HepG2 (cell line): ENCODE measurements at places on chromosomes 1 and 21.

- DNase-seq: no peak
Observed at GRCh38 chr1:151827853-151828252, 3.7 kb downstream of the RORC start.

DNA sequence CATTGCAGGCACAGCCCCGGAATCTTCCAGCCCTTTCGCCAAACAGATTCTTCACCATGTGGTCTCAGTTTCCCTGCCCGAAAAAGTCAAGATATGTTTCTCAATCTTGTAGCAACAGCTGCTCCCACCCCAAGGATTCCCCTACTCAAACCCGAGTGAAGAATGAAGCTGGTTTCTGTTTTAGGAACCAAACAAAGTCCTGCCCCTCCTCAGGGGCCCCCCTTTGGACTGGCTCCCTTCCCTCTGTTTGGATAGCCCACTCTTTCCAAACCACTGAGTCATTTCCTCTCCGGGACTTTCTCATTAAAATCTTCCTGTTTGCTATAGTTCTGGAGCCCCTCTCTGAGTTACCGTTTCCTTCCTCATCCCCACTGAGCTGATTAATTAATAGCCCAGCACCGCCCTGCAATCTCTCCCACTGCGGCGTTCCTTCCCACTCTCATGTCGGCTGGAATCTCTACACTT lies 100.9 kb downstream of the TSEN15 start:
- DNase-seq: no peak

DNA sequence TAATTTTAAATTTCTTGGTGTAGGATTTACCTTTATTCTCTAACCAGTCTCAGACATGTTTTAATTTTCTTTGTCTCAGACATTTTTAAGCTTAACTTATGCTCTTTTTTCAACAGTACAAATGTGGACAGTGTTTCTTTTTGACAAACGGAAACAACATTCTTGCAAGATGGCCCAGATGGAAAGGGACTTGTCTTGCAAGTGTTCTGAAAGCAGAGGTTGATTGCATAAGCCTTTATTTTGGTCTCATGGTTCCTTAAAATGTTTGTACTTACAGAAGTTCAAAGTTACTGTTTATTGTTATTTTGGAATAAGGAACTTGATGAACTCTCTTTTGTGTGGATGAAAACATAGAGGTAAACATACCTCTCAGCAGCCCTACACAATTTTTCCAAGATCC lies 22.9 kb downstream of the SMAP2 start:
- no peak for DNase-seq

GRCh38 chr1:20702416-20702815 lies 15.4 kb downstream of the KIF17 start:
- DNase-seq: no peak

DNA sequence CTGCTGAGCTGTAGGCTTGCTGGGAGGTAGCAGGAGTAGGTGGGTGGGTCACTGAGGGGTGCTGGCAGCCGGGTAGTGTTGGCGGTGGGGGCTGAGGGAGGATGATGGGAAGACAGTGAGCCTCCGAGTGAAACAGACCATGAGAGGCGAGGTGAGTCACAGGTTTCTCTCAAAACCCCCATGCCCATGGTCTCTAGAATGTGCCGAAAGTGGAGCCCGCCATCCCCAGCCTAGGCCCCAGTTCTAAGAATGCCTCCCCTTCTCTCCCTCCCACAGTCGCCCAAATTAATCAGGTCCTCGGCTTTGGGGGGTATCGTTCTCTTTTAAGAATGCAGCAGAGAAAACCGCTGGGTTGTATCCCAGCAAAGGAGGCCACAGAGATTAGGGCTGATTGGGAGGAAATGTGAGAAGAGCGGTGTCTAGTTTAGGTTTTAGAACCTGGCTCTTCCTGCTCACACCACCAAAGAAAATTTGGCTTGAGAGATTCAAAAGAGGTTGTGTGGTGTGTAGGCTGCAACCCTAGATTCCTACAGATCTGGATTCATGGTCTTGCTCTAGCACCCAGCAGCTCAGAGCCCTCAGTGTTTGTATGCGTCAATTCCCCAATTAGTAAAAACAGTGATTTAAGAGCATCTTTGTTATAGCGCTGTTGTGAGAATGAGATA lies 27.7 kb upstream of the IL19 start:
- DNase-seq: no peak

DNA sequence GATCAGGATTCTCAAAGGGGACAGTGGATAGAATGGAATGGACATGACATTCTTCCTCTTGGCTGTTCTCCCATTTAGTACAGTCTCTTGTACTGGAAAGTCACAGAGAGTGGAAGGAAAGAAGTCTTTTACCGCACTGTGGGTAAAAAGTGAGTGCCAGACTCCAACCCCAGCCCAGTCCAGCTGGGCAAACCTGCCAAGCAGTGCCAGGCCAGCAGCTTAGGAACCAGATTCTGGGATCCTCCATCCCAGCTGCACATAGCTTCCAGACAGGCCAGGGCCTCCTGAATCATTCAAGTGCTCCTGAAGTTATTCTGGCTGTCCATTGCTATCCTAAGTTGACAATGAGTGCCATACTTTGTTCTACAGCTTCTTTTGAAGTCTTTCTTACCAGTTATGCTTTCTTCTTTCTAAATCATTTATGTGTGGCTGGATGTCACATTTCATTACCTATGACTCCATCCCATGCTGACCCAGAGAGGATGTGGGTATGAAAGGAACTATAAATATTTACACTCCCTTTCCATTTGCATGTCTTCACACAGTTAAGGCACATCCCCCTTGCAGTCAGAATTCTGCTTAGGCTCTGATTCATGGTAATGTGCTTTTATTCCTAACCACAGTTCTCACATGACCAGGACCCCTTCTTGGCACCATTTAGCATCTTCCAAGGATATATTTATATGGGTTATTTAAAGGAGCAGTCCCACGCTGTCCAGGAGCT lies 88.9 kb downstream of the AK5 start:
- DNase-seq: no peak

- no peak for DNase-seq
Observed at GRCh38 chr1:228478912-228479711, 8.1 kb upstream of the RNF187 start.

- DNase-seq: no peak
Observed at GRCh38 chr1:175168782-175169181, 23.8 kb downstream of the KIAA0040 start.

DNA sequence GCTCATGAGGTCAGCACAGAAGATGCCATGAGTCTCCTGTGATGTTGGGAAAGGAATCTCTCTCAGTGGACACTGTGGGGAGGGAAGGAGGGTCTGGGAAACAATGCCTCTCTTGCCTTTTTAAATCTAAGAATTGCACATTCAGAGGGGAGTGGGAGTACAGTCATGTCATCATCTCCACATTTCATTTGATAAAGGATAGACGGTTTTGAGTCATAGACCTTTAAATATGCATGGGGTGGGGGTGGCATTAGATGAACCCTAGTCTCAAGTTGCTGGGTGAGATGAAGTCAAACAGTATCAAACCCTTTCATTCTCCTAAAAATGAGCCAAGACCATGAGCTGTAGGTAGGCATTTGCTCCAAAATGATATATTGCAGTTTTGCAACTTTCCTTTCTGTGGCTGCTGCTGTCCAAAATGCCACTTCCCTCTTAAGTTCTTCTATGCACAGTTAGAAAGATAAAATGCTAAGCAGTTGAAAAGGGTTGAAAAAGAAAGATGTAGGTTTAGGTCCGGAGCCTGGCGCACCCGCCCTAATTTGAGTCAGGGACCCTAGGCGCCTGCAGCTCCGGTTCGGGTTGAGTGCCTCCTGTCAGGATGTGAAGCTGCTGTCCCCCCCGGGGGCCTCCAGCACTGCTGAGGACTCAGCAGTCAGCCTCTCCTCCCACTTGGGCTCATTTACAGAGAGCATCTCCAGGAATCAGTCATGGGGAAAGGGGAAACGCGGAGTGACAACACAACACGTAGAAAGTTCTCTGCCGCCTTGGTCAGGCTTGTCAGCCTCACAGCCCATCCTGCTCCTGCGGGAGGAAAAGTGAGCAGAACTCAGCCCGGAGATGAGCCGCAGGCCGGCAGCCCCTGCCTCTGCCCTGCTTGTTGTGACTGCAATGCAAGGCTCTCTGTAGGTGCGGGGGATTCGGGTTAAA lies 479.3 kb upstream of the RUNX1 start:
- no peak for DNase-seq

DNA sequence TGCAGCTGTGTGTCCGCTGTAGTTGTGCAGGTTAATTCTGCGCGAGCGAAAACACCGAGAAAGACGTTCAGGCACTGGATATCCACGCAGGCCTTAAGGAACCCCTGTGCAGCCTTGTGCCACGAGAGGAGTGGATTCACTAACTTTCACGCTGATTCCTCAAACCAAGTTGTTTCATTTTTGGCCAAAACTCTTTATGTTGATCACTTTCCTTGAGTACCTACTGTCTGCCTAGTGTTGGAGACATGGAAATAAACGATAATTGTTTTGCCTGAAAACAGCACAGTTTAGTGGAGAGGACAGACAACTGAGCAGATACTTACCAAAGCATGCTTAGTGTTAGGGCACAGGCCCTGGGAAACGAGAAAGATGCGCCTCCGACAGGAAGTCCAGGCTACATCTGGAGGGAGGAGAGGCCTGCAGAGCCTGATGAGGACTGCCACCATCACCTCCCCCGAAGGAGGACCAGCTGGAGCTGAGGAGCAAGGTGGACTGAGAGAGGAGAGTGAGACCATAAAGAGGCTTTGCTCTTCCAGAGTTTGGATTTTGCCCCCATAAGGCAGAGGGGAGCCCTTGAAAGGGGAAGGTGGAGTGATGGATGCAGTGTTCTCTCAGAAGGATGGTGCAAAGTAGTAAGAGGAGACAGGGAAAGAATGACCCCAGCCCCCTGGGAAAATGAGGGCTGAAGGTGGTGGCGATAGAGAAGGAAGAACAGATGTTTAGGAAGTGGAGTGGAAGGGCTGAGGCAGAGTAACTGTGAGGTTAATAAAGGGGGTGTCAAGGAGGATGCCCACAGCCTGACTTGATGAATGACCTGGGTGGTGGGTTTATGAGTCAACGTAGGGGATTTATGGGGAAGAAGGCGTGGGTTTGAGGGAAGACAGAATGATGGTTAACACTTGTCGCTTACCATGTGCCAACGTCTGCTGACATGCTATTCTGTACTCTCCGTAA lies 956 bp upstream of the SCAF4 start:
- DNase-seq: peak; percentile 15

- no peak for DNase-seq
Observed at GRCh38 chr1:220149742-220150141, 55.8 kb downstream of the IARS2 start.

- DNase-seq: no peak
Observed at GRCh38 chr1:108878678-108879077, 1.9 kb downstream of the GPSM2 start.

DNA sequence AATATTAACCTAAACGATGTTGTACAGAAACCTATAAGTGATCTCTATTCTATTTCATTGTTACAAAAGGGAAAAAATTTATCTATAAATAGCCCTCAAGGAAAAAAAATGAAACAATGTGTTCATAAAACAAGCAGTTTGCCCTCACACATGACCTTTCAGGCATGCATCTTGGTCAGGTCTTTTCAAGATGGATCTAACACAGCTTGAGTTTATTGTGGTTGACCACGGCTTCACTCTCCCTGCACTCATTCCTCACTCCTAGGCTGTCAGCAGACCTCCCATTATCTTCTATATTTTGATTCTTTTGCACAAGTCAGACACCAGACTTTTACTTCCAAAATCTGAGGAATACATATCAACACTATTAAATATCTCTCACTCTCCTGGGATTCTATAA lies 544.3 kb downstream of the KCNT2 start:
- no peak for DNase-seq

DNA sequence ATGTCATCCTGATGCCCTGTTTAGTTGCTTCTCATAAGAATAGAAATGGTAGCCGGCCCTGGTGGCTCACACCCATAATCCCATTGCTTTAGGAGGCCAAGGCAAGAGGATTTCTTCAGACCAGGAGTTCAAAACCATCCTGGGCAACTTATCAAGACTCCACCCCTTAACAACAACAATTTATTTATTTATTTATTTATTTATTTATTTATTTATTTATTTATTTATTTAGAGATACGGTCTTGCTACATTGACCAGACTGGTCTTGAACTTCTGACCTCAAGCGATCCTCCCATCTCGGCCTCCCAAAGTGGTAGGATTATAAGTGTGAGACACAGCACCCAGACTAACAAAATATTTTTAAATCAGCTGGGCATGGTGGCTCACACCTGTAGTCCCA lies 4.0 kb downstream of the MT1HL1 start:
- no peak for DNase-seq

DNA sequence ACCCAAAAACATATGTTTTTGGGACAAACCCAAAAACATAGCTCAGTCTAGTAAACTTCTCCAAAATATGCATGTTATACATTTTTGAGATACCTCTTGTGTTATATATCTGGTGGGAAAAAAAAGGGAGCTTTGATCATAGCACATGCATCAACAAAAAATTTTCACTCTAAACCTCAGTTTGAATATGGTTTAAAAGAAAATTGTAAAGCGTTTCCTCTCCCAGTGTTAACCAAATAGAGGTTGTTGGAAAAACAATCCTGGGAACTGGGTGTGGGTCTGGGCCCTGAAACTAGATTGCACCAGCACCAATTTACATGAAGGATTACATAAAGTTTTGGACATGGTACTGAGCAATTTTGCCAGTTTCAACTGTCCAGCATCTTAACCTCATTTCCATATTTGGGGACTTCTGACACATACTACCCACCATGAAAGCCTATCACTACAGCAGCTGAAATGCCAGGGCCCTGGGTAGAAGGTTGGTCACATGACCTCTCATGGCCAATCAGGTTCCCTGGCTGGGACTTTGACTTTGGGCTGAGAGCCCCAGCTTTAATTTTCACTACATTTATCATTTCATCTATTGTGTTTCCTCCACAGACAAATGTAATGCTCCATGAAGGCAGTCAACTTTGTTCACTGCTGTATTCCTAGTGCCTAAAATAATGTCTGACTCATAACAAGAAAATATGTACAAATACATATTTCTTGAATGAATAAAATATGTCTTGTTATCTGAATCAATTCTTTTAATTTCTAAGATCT lies 150.7 kb downstream of the SETD4 start:
- DNase-seq: no peak

DNA sequence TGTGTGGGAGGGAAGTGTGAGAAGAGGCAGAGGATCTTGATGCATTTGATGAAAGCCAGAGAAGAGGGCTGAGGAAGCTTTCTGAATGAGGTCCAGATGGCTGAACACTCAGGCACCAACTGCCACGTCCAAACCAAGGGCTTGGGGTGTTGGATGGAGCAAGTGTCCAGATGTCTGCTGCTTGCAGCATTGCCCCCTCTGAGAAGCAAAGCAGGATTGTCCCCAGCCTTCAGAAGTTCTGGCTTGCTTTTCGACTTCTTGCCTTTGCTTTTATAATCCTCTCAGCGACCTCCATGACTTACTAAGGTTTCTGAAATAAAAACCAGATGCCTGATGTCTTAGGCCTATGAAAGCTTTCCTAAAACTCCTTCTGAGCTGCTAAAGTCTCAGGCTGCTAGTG lies 182.5 kb downstream of the HUNK start:
- no peak for DNase-seq
